ENCODE measurements at places on chromosomes 13 and 19.

GRCh38 chr13:62046512-62046911 is 630.9 kb upstream of the PCDH20 start:
- DNase-seq, result no peak

- DNase-seq, result no peak
Observed at GRCh38 chr13:103142151-103142550, 75.9 kb upstream of the SLC10A2 start.

GRCh38 chr19:47232422-47233211 is 1.6 kb upstream of the BBC3 start:
- peak; percentile 31 for DNase-seq

DNA sequence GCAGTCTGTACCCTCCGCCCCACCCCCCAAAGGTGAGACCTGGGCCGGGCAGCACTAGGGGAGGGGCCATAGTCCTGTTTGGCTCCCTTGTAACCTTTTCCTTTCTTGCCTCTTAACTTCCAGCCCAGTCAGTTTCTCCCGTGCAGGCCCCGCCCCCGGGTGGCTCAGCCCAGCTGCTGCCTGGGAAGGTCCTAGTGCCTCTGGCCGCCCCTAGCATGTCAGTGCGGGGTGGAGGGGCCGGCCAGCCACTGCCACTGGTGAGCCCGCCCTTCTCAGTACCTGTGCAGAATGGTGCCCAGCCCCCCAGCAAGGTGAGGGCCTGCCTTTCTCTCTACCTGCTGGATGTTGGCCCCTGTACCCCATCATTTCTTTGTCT is 10.5 kb upstream of the PRR19 start:
- DNase-seq, result no peak

DNA sequence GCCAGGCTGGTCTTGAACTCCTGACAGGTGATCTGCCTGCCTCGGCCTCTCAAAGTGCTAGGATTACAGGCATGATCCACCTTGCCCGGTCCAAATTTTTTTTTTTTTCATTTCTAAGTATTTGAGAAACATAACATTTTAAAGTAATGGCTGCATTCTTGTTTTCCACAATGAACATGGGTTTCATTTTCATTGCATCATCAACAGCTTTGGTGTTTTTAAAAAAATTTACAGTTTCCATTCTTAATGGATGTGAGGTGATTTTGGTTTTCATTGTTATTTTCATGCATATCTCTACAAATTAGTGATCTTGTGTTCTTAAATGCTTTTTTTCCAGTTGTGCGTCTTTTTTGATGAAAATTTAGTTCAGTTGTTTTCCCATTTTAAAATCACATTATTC is 27.5 kb downstream of the ZNF429 start:
- no peak for DNase-seq

DNA sequence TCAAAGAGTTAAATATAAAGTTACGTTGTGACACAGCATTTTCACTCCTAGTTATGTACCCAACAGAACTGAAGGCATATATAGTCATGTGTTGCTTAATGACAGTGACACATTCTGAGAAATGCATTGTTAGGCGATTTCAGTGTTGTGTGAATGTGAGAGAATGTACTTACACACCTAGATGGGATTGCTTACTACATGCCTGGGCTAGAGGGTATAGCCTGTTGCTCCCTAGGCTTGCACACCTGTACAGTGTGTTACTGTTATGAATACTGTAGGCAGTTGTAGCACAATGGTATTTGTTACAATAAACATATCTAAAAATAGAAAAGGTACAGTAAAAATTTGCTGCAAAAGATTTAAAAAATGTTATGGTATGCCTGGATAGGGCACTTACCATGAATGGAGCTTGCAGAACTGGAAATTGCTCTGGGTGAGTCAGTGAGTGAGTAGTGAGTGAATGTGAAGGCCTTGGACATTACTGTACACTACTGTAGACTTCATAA is 89.2 kb downstream of the DHRS12 start:
- DNase-seq, result no peak

- peak; percentile 80 for DNase-seq
Observed at GRCh38 chr13:113187263-113187669, 21.2 kb downstream of the PCID2 start.

DNA sequence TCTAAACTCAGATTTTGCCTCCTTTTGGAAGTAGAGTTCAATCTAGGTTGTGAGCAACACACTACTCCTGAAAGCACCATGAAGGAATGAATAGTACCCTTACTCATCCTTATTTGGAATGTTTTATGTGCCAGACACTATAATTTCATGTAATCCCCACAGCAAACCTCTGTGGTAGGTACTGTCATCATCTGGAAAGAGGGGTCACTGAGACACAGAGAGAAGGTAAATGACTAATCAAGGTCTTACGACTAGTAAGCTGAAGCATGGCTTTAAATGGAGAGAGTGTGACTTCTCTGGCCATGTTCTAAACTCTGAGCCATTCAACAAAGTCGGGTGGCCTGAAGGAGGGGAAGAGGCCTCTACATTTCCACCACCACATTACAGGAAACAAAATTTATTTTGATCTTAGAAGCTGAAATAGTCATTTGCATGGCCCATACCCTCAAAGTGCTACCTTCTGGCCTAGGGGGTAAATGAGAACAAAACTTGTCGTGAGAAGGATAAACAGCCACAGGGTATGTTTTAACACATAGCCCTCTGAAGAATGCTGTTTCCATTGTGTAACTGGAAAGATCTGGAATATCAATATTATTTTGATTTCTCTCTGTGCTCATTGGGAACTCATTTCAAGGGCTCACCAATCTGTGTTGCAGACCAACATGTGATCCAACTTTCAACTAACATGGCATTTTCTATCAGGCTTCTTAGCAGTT is 180.8 kb upstream of the RFC3 start:
- DNase-seq, result no peak

GRCh38 chr19:1690699-1691307 is 38.4 kb upstream of the TCF3 start:
- DNase-seq, result peak; percentile 80

- no peak for DNase-seq
Observed at GRCh38 chr13:102299366-102299765, 102.5 kb downstream of the FGF14 start.

DNA sequence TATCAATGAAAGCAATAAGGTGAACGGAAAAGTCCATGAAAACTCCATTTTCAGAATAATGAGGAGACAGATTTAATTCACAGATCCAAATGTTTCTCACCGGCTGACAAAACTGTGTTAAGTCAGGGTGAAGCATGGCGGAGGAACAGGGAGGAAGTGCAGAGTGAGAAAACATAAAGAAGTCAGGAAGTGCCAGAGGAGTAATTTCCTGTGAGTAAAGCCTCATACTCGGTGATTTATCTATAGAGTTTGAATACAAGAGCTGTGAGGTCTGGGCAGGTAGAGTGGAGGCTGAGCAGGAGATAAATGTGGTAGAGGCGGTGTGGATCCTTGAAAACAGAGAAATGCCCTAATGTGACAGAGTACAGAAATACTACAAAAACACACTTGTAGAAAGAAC is 11.4 kb downstream of the CARD8 start:
- peak; percentile 50 for DNase-seq

GRCh38 chr13:97192166-97192565 is 30.0 kb upstream of the MBNL2 start:
- no peak for DNase-seq

GRCh38 chr13:102771298-102772041 is 2.1 kb downstream of the TEX30 start:
- DNase-seq, result no peak

DNA sequence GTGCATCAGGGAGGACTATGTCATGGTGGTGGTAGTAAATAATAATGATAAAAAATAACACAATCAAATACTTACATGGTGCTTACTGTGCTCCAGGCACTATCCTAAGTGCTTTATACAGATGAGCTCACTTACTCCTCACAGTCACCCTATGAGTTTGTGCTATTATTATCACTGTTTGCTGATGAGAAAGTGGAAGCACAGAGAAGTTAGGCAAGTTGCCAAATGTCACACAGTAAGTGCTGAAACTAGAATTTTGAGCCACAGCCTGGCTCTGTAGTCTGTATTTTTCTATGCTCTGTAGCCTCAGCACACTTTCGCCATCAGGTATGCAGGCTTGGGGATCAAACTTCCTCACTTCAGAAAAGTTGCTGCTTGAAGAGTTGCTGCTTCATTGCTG is 46.6 kb downstream of the HTR2A start:
- DNase-seq, result no peak

DNA sequence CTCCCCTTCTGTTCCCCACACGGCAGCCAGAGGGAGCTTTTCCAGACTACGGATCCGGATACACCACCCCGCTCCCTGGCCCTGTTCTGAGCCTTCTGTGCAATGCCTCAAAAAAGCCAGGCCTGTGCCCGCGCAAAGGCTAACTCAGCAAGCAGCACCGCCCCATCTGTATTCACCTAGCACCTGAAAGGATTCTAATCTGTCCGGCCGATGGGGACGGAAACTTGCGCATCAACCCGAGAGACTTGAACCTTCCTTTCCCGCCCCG is 589 bp downstream of the ZBTB45 start:
- DNase-seq, result peak; percentile 70

DNA sequence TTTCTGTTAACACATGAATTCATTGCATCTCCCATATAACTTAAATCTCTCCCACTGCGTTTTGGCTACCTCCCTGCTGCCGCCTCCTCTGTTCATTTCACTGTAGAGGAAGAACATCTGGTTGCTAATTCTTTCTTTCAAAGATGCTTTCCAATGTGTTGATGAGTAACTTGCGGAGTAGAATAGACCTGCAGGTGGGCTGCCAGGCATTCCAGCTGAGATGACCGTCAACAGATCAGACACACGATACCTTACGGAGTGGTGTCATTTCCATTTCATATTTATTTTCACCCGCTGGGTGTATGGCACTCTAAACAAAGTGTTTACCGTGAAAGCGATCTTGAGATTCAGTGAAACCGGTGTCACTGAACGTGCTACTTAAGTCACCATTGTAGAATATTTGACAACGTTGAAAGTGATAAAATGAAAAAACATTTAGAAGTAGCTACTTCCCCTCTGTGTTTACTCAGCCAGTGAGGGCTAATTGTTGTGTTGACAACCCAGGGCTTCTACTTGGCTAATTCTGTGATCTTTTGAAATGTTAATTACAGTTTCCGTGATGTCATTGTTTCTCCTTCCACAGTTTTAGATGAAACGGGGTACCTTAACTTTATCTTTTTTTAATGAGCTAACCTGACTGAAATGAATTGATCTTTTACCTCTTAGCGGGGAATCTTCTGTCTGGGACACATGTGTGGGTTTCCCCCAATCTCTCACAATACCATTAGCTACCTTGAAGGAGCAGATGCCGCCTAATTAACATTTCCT is 228.5 kb upstream of the ARGLU1 start:
- DNase-seq, result no peak

- no peak for DNase-seq
Observed at GRCh38 chr19:57620673-57621348, 6.8 kb downstream of the ZNF134 start.

DNA sequence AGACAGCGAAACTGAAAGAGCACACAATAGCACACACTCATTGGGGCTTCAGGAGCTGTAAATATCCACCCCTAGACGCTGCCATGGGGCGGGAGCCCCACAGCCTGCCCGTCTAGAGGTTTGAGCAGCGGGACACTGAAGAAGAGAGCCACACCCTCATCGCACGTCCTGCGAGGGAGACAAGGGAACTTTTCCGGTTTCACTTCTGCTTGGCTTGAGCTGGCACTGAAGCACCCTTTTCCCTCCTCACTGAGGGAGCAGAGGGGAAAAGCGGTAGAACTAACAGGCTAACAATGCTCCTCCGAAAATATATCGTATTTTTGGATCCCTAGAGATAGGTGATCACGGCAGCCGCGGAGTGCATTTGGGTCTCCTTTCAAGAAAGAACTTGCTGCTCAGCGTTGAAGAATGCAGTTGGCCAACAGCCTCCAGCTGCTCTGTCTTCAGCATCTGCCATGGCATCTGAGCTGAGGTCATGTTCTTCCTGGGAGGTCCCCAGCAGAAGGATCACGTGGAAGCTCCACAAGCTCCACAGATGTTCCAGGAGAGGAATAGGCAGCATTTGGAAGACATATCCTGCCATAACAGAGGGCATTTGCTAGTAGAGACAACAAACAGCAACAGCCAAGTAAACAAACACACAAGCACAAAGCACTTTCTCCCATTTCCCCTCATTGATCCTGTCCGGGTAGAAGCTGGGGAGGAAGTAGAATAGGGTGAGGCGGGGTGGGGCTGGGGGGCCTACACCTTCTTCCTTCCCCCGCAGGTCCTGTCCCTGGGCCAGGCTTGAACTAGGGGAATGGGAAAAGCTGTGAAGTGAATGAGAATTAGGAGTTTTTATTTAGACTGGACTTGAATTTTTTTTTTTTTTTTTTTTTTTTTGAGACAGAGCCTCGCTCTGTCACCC is 44.8 kb upstream of the ALOX5AP start:
- DNase-seq, result peak; percentile 11

DNA sequence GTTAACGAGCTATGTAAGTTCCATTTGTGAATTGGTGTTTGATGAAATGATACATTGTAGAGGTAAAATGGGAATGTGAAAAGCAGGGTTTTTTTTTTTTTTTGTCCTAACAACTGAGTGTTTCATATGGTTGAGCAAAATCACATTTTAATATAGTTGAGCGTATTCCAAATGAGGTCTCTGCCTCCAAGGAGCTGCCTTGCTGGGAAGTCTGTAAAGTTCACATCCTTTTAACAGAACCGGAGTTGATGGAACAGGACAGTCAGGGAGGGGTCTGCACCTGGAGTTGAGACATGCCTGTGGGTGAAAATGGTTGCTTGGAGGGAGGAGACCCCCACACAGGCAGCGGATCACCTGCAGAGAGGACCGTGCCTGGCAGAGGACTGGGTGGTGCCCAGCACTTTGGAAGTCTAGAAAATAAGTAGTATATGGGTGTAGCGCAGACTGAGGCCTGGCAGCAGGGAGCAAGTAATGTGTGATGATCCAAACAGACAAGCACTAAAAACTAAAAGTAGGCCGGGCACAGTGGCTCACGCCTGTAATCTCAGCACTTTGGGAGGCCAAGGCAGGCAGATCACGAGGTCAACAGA is 75.2 kb upstream of the UBAC2 start:
- no peak for DNase-seq

DNA sequence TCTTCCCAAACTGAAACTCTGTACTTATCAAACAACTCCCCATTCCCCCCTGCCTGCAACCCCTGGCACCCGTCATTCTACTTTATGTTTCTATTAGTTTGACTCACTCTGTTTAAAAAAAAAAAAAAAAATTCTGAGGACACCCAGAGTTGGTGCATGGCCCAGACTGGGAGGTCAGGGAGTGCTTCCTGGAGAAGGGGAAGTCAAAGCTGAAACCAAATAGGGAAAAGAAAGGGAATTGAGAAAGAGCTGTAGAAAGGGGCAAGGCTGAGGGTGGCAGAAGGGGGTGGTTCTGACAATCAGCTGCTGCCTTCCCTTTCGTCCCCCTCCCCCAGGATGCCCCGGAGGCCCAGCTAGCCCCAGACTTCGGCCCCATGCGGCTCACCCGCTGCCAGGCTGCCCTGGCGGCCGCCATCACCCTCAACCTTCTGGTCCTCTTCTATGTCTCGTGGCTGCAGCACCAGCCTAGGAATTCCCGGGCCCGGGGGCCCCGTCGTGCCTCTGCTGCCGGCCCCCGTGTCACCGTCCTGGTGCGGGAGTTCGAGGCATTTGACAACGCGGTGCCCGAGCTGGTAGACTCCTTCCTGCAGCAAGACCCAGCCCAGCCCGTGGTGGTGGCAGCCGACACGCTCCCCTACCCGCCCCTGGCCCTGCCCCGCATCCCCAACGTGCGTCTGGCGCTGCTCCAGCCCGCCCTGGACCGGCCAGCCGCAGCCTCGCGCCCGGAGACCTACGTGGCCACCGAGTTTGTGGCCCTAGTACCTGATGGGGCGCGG is 9.0 kb upstream of the STRN4 start:
- no peak for DNase-seq

- DNase-seq, result no peak
Observed at GRCh38 chr19:21335721-21336120, 6.5 kb upstream of the ZNF708 start.

- no peak for DNase-seq
Observed at GRCh38 chr13:43629691-43630480, 156.9 kb downstream of the ENOX1 start.

- DNase-seq, result no peak
Observed at GRCh38 chr13:45537516-45537915, 72.8 kb downstream of the COG3 start.

Data from activated CD4-positive, alpha-beta T cell treated with anti-CD3 and anti-CD28 coated beads, Interleukin-2, amount 50 U/mL, for 48 hours (primary cell).